ENCODE measurements at places on chromosomes 6 and 20. TPM values are rescaled to one million over a fixed set of nuclear protein-coding genes. Genes with fewer than 3 reads are reported as not detected.

Gene PPP1R3G
- not detected for total RNA-seq

Gene SLC22A1
- total RNA-seq: 2.3 TPM

Gene HDGFL1
- total RNA-seq: not detected

- no peak overlapping the region for H3K27ac ChIP-seq
- H3K27me3 ChIP-seq: no peaks in the 10 kb centered on the region
- H3K36me3 ChIP-seq: no peaks in the 10 kb centered on the region
- H3K4me1 ChIP-seq: no peaks in the 10 kb centered on the region
Observed at GRCh38 chr6:156347246-156347645, 429.9 kb upstream of the ARID1B start.

DNA sequence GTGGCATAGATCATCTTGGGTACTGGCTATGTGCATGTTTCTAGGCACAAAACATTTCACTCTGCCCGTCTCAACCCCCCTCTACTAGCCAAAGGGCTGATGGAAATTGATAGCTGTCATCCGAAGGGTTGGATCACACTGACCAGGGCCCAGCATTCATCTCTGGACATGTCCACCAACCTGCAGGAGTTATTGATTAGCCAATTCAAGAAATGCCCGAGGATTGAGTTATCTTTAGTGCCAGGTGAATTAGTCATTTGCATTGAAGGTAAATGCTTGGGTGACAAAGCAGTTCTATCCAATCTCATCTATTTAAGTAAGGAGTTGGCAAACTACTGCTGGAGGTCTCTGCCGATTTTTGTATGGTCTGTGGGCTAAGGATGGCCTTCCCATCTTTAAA, 80.1 kb downstream of the CD164 start:
- H3K27me3 ChIP-seq: no peaks in the 10 kb centered on the region
- no peaks in the 10 kb centered on the region for H3K4me1 ChIP-seq
- no peak for DNase-seq
- no peak overlapping the region for H3K4me3 ChIP-seq
- no peaks in the 10 kb centered on the region for H3K36me3 ChIP-seq
- no peak overlapping the region for H3K27ac ChIP-seq
